Hematopoietic multipotent progenitor cell treated with erythropoietin and hydrocortisone succinate and interleukin-3 and kit ligand, for 4 days (in vitro differentiated cells): ENCODE measurements at places on chromosomes 7 and 10.

GRCh38 chr10:13483073-13483472 is 45.7 kb downstream of the BEND7 start:
- DNase-seq = no peak

DNA sequence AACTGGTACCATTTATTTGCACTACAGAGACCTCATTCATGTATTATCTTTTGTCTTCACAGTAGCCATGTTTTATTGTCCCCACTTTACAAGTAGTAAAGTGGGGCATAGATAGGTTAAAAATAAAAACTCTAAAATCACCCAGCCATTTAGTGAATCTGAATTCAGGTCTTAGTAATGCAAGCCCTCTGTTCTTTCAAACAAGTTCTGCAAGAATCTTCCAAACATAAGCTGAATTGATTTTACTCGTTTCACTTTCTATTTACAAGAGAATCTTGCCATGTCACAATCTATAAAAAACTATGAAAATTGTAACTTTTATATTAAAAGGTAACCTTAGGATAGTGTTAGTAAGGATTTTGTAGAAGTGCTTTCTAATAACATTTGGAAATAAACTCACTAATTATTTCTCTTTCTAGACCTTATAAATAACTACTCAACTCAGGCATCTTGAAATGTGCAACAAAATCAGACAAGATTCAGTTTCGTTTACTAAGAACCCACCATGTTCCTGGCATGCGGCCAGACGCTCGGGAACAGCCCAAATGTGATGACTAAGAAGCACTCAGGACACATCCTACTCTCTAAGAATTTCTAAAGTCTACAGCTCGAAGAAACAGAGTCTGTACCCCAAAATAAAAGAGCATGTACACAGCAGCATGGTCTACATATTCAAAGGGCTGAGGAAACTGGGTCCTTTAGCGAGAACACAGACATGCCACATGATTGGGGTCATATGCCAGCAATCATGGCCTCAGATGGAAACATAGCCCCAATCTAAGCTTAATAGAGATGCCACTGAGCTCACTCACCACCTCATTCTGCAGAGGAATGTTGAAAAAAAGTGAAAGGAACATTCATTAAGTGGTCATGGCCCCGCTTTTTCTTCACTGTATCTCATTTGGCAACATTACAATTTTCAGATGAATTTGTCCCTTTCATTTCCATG is 167.6 kb downstream of the AMPH start:
- peak; percentile 64 for DNase-seq

DNA sequence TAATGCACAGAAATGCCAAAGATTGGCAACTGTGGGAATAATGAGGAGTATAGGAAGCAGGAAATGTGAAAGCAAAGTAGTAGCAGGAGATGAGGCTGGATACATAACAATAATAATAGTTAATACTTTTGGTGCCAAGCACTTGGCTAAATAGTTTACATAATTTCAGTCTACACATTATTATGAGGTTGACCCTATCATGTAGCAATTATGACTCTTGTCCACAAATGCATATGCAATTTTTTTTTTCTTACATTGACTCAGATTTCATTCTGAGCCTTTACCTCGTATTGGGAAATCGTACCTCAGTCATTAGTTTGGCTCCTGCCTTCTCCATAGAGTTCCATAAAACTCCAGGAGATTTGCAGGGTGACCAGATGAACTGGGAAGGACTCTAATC is 219.9 kb downstream of the SUGCT start:
- no peak for DNase-seq

DNA sequence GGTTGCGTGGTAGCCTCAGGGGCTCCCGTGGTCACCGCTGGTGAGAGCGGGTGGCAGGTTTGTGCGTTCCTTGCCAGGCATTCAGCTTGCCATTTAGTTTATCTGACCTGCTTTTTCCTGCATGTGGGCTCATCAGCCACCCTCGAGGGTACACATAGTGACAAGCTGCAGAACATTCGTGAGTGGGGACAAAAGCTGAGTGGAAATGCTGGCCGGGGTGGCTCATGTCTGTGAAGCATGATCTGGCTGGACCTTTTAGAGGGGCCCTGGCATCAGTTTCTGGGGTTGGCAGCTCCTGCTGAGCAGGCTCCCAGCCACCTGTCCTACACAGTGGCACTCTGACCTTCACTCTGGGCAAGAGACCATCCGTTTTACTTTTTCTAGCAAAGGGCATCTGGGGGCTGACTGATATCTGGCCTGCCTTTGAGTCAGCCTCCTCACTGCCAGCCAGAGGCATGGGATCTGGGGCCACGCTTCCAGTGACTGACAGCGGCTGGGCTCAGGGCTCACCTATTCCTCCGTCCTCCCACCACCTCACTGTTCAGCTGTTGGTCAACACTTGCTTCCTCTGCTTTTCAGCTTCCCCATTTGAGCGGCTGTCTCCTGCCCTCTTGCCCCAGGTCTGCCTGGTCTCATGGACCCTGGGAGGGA is 75.0 kb downstream of the LANCL2 start:
- DNase-seq = peak; percentile 8

DNA sequence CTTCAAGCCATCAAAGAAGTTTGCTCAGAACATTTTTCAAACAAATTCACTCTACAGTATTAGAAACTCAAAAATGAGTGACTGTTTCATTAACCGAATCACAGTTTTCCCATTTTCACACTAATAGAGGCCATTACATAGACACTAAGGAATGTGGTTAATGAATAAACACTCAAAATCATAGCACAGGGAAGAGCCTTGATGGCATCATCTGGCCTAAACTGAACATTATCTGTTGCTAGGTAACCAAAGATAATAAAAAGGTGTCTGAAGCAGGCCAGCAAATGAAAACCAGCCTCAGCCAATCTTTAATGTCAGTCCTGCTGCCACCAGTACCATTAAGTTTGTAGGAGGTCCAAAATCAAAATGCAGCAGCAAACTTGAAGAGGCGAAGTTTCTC is 492.4 kb upstream of the STEAP1 start:
- DNase-seq = no peak

GRCh38 chr7:96959135-96959534 is 46.2 kb upstream of the DLX6 start:
- DNase-seq = peak; percentile 4

DNA sequence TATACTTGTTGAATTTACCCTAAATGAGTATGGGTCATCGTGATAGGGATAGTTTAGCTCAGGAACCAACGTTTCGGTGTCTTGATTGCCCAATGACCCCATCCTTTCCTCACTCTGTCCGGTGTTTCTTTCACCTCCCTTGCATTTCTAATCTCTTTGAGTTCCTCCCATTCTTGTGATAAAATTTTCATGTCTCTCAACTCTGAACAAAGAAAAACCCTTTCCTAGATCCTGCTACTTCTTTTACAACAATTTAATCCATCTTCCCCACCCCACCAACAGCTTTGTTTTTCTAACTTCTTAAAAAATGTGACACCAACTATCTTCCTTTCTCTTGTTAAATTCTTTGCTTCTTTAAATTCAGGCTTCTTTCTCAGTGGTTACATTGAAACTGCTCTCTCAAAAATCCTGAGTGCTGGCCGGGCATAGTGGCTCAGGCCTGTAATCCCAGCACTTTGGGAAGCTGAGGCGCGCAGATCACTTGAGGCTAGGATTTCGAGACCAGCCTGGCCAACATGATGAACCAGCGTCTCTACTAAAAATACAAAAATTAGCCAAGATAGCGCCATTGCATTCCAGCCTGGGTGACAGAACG is 130.3 kb upstream of the MINDY3 start:
- no peak for DNase-seq

DNA sequence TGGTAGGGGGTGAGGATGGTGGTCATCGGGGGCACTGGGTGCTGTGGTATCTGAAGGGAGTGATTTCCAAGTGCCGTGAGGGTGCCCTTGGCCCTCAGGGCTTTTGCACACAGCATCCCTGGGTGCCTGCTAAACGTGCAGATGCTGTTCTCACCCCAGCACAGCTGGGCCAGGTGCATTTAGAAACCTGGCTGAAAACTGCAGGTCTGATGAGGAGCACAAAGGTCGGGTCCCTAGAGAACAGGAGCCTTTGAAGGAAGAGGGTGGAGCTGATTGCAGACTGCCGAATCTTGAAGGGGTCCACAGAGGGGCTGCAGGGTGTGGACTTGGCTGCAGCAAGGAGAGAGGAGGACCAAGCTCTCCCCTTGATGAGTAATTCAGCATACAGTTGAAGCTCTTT is 32.0 kb downstream of the ZMIZ1 start:
- no peak for DNase-seq

DNA sequence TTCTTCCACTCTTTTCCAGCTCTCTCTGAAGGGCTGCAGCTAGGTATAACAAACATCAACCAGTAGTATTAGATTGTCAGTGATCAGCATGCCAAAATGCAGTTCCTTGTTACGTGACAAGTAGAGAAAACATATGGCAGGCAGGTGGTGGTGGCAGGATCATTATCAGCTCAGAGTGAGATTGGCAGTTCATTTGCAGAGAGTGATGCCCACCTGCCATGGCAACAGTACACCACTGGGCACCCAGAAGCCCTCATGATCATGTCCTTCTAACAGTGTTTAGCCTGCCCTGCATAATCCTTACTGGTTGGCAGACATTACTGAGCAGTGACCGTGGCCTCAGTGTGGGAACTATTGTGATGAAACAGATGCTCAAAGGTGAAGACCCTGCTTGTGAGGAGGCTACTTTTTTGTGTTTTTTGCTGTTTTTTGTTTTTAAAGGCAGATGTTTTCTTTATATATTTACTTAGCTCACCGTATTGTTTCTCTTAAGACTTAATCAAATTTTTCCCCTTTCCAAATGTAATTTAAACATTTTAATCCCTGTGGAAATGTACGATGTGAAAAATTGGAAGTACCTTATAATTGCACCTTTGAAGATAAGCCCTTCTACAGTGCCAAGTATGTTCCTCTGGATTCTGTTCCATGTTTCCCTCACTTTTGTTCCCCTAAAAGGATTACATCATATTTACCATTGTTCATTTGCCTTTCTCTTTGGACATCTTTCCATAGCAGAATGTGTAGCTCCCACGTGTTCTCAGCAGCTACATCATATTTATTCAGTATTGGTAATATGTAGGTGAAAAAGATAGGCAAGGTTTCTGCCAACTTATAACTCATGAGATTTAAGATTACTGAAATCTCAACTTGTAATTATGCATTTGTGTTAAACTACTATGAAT is 179.6 kb downstream of the SND1 start:
- DNase-seq = no peak

DNA sequence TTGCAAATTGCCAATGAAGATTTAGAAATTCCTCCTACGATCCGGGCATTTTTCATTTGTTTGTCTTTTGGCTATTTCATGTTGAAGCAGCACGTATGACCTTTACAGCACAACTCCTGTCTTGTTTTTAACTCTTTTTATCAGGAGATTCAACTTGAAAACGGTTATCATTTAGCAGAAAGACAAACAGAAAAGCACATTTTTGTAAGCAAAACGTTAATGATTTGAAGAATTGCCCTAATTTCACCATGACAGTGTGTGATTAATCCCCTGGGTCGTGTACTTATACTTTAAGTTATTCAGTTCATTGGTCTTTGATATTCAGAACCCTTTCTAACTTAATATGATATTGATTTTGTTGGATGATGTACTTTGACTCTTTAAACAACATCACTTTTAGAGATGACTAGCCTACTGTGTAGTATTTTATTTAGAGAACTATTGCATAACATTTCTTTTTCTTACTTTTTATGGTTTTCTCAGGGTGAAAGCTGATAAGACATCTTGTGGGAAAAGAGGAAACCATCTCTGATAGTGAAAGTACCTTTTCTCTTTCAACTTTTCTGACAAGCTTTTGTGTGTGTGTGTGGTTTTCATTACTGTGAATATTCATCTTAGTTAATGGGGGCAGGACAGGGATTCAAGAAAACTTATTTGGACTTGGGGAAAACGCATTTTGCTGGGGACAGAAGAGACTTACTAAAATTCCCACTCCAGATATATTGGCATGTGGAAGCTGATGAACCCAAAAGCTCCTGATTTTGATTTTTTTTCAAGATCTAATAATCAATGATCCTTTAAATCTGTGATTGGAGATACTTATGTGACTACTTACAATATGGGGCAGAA is 8.1 kb downstream of the HHEX start:
- peak; percentile 62 for DNase-seq

- DNase-seq = peak; percentile 55
Measured at GRCh38 chr10:72162978-72163377, 52.8 kb upstream of the ANAPC16 start.

GRCh38 chr10:118672766-118673715 is 77.6 kb upstream of the PRLHR start:
- no peak for DNase-seq

GRCh38 chr7:122884186-122884585 is 2.1 kb downstream of the CADPS2 start:
- no peak for DNase-seq

DNA sequence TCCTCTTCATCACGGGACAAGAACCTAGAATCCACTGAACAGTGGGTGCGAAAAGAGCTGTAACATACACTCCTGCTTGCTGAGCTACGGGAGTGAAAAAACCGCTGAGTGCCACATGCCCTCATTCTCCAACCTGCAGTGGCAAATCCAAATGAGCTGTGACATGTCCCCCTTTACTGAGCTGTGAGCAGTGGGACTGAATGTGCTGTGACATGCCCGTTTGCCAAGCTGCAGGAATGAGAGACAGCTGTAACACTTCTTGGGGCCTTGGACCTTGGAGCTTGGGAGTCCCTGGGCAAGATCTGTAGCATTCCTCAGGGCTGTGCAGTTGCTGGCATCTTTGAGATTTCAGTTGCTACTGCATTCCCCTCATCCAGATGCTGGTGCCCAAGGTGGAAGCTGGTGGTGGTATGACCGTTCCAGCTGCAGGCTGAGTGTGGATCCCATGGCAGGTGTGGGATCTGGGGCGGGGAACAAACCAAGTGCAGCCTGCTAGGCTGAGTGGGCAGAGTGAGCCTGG is 85.0 kb downstream of the TMEM106B start:
- no peak for DNase-seq

- no peak for DNase-seq
Measured at GRCh38 chr10:98649170-98649569, 202.4 kb upstream of the HPS1 start.

GRCh38 chr7:139902436-139903102 is 73.5 kb downstream of the TBXAS1 start:
- no peak for DNase-seq

- DNase-seq = peak; percentile 79
Measured at GRCh38 chr10:34655286-34656170, 159.6 kb downstream of the PARD3 start.

DNA sequence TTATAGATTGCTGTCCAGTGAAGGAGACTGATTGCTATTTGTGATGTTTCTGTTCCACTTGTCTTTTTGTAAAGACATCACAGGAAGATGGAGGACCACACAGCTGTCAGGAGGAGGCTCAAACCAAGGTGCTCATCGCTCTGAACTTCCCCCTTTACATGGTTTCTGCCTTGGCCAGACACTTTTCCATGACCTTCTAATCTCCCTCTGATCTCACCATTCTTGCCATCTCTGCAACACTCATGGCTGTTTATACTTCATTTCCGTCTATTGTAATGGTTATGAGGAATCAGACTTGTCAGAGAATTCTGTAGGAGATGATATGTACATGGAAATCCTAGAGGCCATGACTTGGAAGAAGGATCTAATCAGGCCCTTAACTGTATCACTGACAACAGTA is 1.7 kb upstream of the TAS2R5 start:
- no peak for DNase-seq

GRCh38 chr10:126350216-126350992 is 37.9 kb downstream of the ADAM12 start:
- DNase-seq = no peak

GRCh38 chr7:128152721-128153120 is 88.4 kb upstream of the LEP start:
- no peak for DNase-seq
